ENCODE measurements at places on chromosomes 16 and 17.

DNA sequence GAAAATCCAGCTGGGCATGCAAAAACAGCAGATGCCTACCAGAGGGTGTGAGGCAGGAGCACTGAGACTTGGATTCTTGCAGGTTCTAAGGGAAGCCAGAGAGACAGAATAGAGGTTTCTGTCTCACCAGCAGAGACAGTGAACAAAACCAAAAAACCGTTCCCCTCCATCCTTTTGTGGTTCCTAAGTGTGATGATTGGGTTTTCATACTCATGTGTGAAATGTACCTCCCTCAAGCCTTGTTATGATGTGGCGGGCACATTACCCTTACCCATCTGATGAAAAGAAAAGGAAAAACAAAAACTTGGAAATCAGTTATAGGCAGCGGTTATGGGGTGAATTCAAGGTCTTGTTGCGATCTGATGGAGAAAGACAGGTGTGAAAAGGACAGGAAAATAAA is 172.6 kb upstream of the CDH13 start:
- DNase-seq: no peak

DNA sequence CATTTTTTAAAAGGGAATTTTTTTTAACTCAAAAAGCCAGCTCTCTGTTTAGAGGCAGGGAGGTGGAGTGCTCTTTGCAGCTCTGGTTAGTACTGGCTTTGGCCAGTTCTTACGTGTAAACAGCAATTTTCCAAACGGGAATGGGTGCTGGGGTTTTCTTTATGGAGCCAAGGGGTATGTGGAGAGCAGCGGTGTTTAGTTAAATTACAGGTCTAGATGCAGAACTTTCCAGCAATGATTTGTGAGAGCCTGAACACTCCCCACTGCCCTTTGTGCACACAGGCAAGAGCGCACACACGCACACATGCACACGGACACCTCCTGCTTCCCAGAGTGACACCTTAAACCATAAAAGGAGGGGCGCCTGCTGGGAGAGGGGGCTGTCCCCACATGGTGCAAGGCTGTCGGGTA is 140.2 kb downstream of the MSI2 start:
- no peak for DNase-seq

- DNase-seq: no peak
These were observed 228.8 kb downstream of the SLC39A11 start for GRCh38 chr17:72863526-72864211.

GRCh38 chr16:2855536-2855935 is 2.4 kb downstream of the PRSS22 start:
- DNase-seq: no peak

DNA sequence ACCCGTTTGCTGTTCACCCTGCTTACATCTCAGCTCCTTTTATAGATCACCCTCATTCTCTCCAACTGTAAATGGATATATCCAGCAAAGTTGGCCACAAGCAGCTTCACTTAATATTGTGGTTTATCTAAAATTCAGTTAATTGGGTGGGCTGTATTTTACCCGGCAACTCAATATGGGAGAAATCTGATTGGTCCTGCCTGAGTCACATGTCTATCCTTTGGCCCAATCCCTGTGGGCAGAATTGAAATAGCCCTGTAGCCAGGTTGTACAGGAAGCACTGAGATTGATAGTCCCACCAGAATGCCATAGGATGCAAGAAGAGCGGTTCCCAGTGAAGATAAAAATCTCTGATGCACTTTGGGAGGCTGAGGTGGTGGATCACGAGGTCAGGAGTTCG is 73.2 kb downstream of the AIPL1 start:
- DNase-seq: no peak

- DNase-seq: no peak
These were observed at the start of gene MT1H for GRCh38 chr16:56669005-56669839. Gene MT1H, plus strand, starts transcription at chr16:56669814. Its CDS starts 71 bp downstream, at chr16:56669885.

DNA sequence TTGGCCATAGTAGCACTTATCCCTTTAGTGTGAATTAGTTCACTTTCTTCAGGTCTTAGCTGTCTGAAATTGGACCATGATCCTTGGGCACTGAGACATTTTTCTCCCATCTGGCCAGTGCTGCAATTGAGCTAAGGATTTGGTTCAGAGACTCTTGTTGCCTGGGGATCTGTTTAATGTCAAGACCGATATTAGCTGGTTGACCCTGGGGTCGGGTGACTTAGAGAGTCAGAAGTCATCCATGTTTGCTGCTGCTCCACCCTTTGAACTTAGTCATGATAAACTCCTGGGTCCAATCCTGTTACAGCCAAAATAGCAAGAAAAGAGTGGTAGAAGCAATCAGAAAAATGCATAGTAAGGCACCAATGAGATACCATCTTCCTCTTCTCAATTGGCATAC is 45.8 kb upstream of the TOX3 start:
- no peak for DNase-seq

GRCh38 chr17:1573932-1574696 is 11.5 kb upstream of the PITPNA start:
- DNase-seq: peak; percentile 69

GRCh38 chr16:79535130-79535529 is 65.4 kb downstream of the MAF start:
- no peak for DNase-seq

DNA sequence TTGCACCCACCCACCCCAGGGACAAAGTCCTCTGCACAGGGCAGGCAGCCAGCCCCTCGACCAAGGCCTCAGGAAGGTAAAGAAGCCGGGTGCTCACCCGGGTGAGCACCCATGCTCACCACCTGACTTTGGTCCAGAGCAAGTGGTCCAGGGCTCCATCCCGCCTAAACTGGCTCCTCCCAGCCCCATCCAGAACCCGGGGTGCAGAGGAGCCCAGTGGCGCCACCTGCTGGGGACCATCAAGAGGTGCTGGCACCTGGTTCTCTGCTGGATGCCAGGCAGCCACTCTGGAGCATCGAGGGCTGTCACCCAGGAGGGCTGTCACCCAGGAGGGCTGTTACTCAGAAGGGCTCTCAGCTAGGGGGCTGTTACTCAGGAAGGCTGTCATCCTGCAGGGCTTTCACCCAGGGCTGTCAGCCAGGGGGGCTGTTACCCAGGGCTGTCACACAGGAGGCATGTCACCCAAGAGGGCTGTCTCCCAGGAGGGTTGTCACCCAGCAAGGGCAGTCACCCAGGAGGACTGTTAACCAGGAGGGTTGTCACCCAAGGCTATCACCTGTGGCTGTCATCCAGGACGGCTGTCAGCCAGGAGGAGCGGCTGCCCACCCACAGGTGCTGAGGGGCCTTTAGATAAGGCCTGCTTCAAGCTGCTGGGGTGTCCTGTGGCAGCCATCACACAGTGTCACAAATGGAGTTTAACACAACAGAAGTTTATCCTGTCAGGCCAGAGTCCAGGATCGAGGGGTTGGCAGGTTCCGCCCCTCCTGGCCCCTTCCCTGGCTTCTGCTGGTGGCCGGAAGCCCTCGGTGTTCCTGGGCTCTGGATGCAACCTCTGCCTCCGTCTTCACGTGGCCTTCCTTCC is 98.5 kb downstream of the TNFRSF13B start:
- DNase-seq: peak; percentile 51

GRCh38 chr17:7023576-7024401 is 939 bp downstream of the BCL6B start:
- DNase-seq: peak; percentile 94

GRCh38 chr17:71464241-71464640 is 656.6 kb upstream of the SOX9 start:
- no peak for DNase-seq

GRCh38 chr17:841313-841712 is 59.2 kb downstream of the MRM3 start:
- peak; percentile 3 for DNase-seq

DNA sequence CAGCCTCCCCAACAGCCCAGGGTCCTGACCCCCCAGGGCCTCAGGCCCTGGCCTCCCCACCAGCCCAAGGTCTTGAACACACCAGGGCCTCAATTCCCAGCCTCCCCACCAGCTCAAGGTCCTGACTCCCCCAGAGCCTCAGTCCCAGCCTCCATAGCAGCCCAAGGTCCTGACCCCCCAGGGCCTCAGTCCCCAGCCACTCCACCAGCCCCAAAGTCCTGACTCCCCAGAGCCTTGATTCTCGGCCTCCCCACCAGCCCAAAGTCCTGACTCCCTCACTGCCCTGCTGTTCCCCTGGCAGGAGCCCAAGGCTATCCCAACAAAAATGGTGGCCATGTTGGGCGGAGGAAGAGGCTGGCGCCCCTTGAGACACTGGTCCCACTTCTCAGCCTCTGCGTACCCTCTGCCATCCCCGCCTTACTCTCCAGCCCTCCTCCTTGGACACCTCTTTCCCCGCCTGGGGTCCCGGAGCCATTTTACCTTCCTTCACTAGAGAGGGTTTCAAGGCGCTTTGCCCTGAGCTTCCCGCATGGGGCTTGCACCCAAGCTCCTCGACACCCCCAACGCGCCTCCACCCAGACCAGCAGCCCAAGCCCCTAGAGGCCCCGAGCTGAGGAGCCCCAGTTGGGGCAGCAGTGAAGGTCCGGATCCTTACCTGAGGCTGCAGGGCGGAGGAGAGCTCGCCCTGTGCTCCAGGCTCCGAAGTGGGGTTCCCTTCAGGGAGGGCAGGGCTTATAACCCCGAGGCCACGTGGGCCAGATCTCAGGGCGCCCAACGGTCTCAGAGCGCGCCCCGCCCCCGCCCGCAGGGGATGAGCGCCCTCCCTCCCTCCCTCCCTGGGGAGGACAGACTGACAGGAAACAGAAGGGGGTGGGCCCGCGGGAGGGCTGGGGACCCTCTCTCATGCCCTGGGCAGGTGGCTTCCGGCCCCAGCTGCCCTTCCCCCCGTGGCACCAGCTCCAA is 3.5 kb upstream of the TSPOAP1 start:
- DNase-seq: peak; percentile 97

- DNase-seq: no peak
These were observed 817 bp downstream of the PSKH1 start for GRCh38 chr16:67893743-67894399.

DNA sequence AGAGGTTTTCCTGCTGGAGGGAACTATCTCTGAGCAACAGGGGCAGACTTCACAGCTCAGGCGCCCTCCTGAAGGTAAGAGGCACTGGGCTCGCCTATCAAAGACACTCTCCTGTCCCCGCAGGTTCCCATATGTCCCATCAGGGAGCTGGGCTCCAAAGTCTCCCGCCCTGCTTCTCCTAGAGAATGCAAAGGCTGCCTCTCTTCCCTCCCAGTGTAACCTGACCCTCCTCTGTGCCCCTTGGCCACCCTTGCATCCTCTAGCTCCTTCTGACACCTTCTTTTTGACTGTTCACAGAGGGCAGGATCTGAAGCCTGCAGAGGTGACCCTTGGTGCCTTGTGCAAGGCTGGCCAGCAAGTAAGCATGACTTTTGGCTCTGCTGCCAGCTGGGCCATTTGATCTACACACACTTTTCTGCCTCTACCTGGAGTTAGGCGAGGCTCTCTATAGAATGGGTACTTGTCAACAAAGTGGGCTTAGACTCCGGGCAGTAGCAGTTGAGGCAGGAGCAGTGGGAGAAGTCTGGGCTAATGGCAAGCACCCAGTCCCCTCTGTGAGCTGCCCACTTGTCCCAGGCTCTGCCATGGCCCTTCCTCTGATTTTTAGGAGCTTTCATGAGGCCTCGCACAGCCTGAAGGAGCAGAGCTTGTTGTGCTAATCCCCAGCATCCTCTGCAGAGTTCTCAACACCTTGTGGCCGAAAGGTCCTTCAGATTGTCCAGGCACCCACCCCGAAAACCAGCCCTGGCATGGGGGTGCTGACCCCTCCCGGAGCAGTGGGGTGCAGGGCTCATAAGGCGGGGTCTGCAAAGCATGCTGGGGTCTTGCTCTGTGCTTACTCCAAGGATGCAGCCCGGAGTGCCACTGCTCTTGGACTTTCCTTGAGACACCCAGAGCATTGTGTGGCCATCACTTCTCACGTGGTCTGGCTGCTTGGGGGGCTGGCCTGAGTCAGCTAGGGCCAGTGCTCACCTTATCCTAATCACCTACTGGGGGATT is 122.9 kb downstream of the METRNL start:
- DNase-seq: no peak

GRCh38 chr16:87264634-87265033 is 52.6 kb downstream of the C16orf95 start:
- DNase-seq: no peak

DNA sequence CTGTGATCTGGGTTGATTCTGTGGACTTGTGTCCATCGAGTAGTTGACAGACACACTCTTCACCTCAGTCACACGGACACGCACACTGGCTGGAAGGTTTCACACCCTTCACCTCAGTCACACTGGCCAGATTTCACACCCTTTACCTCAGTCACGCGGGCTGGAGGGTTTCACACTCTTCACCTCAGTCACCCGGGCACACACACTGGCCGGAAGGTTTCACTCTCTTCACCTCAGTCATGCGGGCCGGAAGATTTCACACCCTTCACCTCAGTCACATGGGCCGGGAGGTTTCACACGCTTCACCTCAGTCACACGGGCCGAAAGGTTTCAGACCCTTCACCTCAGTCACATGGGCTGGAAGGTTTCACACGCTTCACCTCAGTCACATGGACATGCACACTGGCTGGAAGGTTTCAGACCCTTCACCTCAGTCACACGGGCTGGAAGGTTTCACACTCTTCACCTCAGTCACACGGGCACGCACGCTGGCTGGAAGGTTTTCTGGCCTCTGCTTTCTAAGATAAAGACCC is 96.2 kb downstream of the PGS1 start:
- DNase-seq: peak; percentile 7

GRCh38 chr17:48047113-48047740 is 932 bp upstream of the NFE2L1 start:
- DNase-seq: no peak

DNA sequence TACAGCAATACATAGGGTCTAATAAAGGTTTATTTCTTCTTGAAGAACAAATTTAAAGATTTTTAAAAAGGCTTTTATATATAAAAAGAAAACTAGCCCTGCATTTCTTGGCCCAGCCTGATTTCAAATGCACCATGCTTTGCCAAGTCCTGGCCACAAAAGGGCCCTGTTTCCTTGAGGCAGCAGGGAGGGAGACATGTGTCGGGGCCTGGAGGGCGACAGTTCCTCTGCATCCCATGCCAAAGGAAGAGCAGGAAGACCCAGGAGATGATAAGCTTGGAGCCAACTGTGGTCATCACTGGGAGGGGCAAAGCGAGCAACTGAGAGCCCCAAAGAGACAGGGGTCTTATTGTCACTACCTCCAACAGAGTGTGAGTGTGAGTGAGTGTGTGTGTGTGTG is 571.5 kb upstream of the PSMD7 start:
- DNase-seq: no peak

GRCh38 chr17:76492989-76493501 is 8.2 kb downstream of the RHBDF2 start:
- DNase-seq: peak; percentile 45

DNA sequence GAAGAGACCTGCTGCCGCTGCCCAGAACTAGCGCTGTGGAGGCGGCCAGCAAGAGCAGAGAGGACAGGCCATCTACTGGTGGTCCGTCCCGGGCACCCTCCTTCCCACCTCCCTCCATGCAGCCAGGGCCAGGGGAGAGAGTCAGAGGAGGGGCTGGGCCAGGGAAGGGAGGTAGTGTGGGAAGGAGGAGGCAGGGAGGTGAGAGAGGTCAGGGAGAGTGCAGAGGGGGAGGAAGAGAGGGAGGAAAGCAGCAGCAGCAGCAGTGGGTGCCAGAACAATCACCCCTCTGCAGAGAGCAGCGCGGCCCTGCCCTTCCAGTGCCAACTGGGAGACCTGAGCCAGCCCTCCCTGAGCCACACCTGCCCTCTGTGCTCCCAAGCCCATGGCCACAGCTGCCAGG is 6.6 kb downstream of the C16orf95 start:
- DNase-seq: no peak

GRCh38 chr16:78942625-78943245 is 657.8 kb downstream of the MAF start:
- DNase-seq: no peak

All from CD4-positive, alpha-beta T cell treated with Interleukin-17A for 4 hours (primary cell).